Body of pancreas (tissue), 4 donors: ENCODE measurements at places on chromosomes 6 and 20. TPM values are rescaled to one million over a fixed set of nuclear protein-coding genes. Genes with fewer than 3 reads are reported as not detected.

DNA sequence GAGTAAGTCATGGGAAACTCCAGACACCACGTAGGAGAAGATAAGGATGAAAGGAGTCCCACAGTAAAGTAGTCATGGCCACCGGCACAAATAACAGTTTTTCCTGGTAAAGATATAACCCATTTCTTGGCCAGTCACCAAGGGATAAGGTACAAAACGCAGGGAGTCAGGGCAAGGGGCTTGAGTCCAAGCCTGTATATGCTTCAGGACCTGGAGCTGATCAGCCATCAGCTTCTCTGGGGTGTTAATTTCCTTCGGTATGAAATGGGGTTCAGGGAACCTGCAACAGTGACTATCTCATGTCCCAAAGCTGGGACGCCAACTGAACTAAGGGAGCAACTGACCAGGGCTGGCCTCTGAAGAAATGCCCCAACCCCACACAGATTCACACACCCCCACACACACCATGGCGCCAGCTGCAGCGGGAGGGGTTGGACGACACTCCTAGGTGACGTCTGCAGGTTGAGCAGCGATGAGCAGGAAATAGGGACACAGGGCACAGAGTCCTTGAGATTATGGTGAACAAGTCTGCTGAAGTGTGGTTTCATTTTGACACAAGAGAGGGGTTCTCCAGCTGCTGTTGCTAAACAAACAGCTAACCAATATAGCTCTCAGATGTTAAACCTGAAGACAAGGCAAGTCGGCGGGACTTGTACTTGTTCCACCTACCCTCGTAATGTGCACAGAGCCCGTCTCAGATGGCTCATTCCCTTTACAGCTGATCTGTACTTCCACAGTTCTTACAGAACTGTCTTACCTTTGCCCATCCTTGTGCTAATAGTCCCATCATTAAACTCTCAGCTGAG is 7.4 kb upstream of the ADTRP start:
- no peaks in the 10 kb centered on the region for H3K36me3 ChIP-seq
- H3K4me1 ChIP-seq, result peaks cover 16% of the 10 kb centered on the region
- no peak overlapping the region for H3K4me3 ChIP-seq
- H3K27ac ChIP-seq, result peak overlapping the region; percentile 20
- DNase-seq, result peak; percentile 35
- H3K27me3 ChIP-seq, result no peaks in the 10 kb centered on the region

GRCh38 chr20:4344670-4345069 is 329.3 kb upstream of the RNF24 start:
- H3K4me3 ChIP-seq, result no peak overlapping the region
- no peaks in the 10 kb centered on the region for H3K27me3 ChIP-seq
- no peak overlapping the region for H3K27ac ChIP-seq
- H3K36me3 ChIP-seq, result no peaks in the 10 kb centered on the region

DNA sequence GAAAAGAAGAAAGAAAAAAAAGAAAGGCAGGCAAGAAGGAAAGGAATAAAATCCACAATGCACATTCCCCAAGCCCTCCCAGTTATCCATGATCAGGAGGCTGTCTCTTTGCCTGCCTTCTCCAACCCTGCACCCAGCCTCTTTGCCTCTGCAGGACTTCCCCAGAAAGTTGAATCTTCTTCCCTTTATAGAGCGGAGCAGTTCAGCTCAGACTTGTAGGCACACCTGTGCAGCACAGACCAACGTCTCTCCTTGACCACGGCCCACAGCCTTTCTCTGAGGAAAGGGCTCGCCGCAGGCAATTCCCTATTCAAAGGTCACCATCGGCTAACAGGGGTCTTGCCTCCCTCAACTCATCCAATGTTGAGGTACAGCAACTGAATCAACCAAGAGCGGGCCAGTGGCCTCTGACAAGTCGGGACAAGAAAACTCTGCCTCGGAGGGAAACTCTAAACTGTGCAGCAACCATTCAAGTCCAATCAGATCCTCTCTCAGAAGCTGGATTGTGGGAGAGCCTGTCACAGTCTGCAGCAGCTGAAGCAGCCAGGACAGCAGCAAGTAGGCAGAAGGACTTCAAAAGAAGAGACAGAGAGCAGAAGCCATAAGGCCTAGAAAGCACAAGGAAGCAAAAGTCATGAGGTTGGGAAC is 529.2 kb upstream of the JARID2 start:
- H3K4me3 ChIP-seq, result no peak overlapping the region
- no peak for DNase-seq
- H3K27ac ChIP-seq, result no peak overlapping the region
- no peaks in the 10 kb centered on the region for H3K4me1 ChIP-seq
- H3K27me3 ChIP-seq, result no peaks in the 10 kb centered on the region
- H3K36me3 ChIP-seq, result no peaks in the 10 kb centered on the region

PKIB gene
- total RNA-seq, result not detected

- no peak overlapping the region for H3K27ac ChIP-seq
- DNase-seq, result no peak
- no peaks in the 10 kb centered on the region for H3K36me3 ChIP-seq
- H3K4me1 ChIP-seq, result no peaks in the 10 kb centered on the region
Measured at GRCh38 chr6:88459643-88460042, 293.5 kb upstream of the CNR1 start.

- no peak overlapping the region for H3K27ac ChIP-seq
- H3K4me1 ChIP-seq, result peaks cover 4% of the 10 kb centered on the region
- H3K4me3 ChIP-seq, result no peak overlapping the region
Measured at GRCh38 chr6:148945301-148946021, 198.6 kb downstream of the UST start.

DNA sequence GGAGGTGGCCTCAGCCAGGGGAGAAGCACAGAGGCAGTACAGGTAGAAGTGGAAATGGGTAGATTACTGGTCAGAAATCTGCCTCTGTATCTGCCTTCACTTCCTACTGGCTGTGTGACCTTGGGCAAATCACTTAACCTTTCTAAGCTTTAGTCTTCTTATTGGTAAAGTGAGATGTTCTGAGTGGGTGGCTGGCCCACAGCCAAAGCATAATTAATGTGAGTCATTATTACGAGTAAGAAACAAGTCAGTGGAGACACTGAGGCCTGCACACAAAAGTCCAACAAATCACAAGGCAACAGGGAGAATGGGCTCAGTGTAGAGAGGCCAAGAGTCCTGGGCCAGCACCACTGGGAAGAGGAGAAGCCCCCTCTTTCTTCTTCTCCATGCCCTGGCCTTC is 39.1 kb downstream of the NRN1 start:
- DNase-seq, result no peak
- H3K36me3 ChIP-seq, result no peaks in the 10 kb centered on the region
- H3K27ac ChIP-seq, result no peak overlapping the region
- H3K4me1 ChIP-seq, result no peaks in the 10 kb centered on the region
- no peak overlapping the region for H3K4me3 ChIP-seq
- no peaks in the 10 kb centered on the region for H3K27me3 ChIP-seq

SLC35D3 gene
- total RNA-seq, result not detected

DNA sequence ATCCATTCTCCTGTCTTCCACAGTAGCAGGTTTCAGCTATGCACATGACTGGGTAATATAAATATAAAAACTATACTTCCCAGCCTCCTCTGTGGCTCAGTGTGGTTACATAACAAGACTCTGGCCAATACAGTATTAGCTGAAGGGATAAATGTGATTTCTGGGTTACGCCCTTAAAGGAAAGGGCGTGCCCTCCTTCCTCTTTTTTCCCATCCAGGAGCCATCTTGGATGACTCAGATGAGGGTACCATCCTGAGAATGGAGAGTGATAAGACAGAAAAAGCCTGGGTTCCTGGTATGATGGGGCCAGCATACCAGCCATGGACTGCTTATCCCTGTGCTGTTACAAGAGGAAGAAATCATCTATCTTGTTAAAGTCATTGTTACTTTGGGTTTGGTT is 123.3 kb downstream of the NFATC2 start:
- H3K36me3 ChIP-seq, result no peaks in the 10 kb centered on the region
- H3K27me3 ChIP-seq, result no peaks in the 10 kb centered on the region
- no peaks in the 10 kb centered on the region for H3K4me1 ChIP-seq
- DNase-seq, result no peak
- no peak overlapping the region for H3K4me3 ChIP-seq

- DNase-seq, result no peak
- no peaks in the 10 kb centered on the region for H3K4me1 ChIP-seq
- no peak overlapping the region for H3K4me3 ChIP-seq
- H3K27me3 ChIP-seq, result no peaks in the 10 kb centered on the region
Measured at GRCh38 chr6:163867518-163868292, 453.2 kb downstream of the QKI start.

DNA sequence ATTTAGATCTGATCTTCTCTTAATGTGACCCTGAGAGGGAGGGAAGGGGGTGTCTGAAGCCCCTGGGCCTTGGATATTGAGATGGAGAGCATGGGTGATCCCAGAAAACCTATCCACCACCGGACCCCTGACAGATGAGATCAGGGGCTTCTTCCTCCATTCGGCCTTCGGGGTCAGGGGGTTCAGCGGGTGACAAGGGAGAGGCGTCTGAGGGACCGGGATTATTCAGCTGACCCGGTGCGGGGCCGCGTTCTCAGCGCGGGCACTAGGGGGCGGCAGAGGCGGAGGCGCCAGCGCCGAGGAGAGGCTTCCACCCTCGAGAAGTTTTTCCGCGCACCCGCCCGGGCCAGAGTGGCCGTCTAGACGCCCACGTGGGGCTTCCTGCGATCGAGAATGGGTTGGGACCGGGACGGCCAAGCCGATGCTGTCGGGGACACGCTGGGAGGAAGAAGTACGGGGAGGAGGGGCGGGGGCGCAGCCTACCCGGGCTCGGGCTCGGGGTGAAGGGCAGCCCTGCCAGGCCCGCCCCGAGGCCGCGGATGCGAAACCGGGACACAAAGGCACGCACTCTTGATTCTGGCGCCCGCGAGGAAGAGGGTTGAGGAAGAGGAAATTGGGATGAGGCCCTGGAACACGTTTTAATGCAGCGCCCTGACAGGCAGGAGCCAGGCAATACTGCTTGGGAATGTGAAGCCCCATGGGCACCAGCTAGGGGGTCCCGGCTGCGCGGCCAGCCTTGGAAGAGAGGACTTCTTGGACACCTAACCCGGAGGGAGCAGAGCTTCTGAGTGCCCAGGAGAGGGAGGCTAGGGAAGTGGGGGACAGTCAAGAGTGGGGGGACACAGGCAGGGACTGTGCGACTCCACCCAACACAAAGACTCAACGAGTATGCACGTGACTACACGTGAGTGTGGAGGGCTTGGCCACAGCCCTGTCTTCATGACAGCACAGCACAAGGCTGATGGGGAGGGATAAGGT is 30.6 kb downstream of the COL11A2 start:
- H3K27me3 ChIP-seq, result no peaks in the 10 kb centered on the region
- no peak overlapping the region for H3K27ac ChIP-seq
- no peaks in the 10 kb centered on the region for H3K36me3 ChIP-seq
- DNase-seq, result peak; percentile 81

DOK5 gene
- total RNA-seq, result not detected

GRCh38 chr6:129667034-129667433 is 42.9 kb downstream of the ARHGAP18 start:
- DNase-seq, result no peak
- H3K4me1 ChIP-seq, result peaks cover 74% of the 10 kb centered on the region
- H3K4me3 ChIP-seq, result no peak overlapping the region
- no peaks in the 10 kb centered on the region for H3K36me3 ChIP-seq
- no peaks in the 10 kb centered on the region for H3K27me3 ChIP-seq

DNA sequence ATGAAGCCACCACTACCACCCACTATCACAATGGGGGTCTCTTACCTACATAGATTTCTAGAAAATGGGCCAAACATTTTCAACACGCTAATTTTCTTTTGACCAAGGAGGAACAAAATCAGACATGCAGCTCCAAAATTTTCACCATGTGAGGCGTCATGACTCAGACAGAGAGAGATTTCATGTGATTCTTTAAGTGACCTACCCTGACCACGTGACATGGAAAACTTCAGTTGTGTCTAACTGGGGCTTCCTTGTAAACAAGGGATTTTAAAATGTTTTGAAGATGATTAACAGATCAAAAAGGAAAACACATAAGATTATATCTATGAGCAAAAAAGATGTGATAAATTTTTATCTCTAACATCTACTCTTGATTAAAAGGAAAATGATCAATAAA is 199.2 kb downstream of the TBXT start:
- DNase-seq, result no peak
- H3K4me3 ChIP-seq, result no peak overlapping the region
- H3K27ac ChIP-seq, result no peak overlapping the region
- no peaks in the 10 kb centered on the region for H3K27me3 ChIP-seq

ELOVL2 gene
- 2.9 TPM for total RNA-seq

GRCh38 chr6:77620278-77620882 is 32.5 kb upstream of the MEI4 start:
- H3K27me3 ChIP-seq, result no peaks in the 10 kb centered on the region
- no peak overlapping the region for H3K27ac ChIP-seq
- peak; percentile 22 for DNase-seq
- no peaks in the 10 kb centered on the region for H3K36me3 ChIP-seq
- no peak overlapping the region for H3K4me3 ChIP-seq
- H3K4me1 ChIP-seq, result no peaks in the 10 kb centered on the region

DNA sequence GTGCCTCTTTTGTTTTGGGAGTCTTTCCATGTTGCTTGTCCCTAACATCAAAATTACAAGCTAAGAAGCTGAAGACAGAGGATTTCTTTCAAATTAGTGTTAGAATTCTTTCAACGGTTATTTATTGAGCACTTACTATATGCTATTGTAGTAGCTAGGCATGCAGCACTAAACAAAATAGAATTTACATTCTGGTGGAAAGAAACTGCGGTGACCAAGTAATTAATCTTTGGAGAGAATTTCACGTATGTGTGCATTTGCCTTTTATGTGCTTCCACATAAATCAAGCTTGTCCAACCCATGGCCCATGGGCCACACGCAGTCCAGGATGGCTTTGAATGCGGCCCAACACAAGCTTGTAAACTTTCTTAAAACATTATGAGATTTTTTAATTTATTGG is 33.0 kb upstream of the DUSP22 start:
- no peak overlapping the region for H3K4me3 ChIP-seq
- no peaks in the 10 kb centered on the region for H3K4me1 ChIP-seq
- DNase-seq, result no peak

UST gene
- 11.4 TPM for total RNA-seq

DNA sequence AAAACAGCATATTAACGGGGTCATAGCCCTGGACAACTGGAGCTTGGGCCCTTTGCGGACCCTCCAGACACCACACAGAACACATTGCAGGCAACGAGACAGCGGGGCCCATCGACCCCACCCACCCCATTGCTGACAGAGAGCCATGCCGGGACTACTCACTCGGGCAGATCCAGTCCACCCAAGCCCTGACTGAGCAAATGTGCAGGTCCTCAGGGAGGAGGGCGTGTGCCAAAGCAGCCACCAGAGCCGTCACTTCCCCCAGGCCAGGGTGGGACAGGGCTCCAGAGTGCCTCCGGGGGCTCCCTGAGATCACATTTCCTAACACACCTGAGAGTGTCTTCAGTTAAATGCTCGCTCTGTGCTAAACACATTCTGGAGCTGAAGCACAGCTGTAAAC is 114.9 kb downstream of the CDH4 start:
- H3K4me1 ChIP-seq, result no peaks in the 10 kb centered on the region
- H3K27ac ChIP-seq, result no peak overlapping the region
- no peak for DNase-seq
- H3K27me3 ChIP-seq, result no peaks in the 10 kb centered on the region
- no peaks in the 10 kb centered on the region for H3K36me3 ChIP-seq
- no peak overlapping the region for H3K4me3 ChIP-seq

GRCh38 chr6:320351-321157 is 28.3 kb downstream of the DUSP22 start:
- H3K27me3 ChIP-seq, result no peaks in the 10 kb centered on the region
- H3K36me3 ChIP-seq, result no peaks in the 10 kb centered on the region
- DNase-seq, result no peak
- H3K4me3 ChIP-seq, result no peak overlapping the region
- H3K4me1 ChIP-seq, result no peaks in the 10 kb centered on the region
- H3K27ac ChIP-seq, result no peak overlapping the region

PCSK2 gene
- total RNA-seq, result 7.0 TPM

- no peak for DNase-seq
- H3K36me3 ChIP-seq, result no peaks in the 10 kb centered on the region
- no peaks in the 10 kb centered on the region for H3K4me1 ChIP-seq
- H3K27ac ChIP-seq, result no peak overlapping the region
- no peak overlapping the region for H3K4me3 ChIP-seq
Measured at GRCh38 chr20:6665621-6666355, 101.7 kb upstream of the BMP2 start.

SLC35F1 gene
- 0.78 TPM for total RNA-seq

PSORS1C2 gene
- not detected for total RNA-seq
